Inflammatory macrophage treated with lipopolysaccharide for 1 hour (primary cell): ENCODE measurements at places on chromosomes 3 and 15.

- peak; percentile 19 for DNase-seq
Measured at GRCh38 chr3:150227839-150228238, 180.3 kb upstream of the TSC22D2 start.

DNA sequence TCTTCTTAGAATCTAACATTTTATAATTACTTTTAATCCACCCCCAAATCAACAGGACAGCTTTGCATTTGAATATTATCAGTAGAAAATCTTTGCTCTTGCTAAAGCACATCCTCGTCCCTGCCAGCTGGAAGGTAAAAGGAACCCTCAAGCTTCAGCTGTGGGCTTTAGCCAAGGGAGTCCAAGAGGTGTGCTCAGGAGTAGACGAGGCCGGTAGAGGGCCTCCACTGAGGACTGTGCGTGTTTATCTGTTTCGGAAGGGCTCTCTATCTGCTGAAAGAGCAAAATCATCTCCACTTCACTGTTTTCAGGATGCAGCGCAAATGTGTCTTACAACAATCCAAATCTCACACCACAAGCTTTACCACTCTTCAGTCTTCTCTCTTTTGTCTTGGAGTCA lies 257.4 kb upstream of the IL12A start:
- DNase-seq: no peak

GRCh38 chr3:3194861-3195260 lies 15.4 kb upstream of the CRBN start:
- DNase-seq: no peak

GRCh38 chr3:18489939-18490338 lies 64.8 kb upstream of the SATB1 start:
- no peak for DNase-seq

DNA sequence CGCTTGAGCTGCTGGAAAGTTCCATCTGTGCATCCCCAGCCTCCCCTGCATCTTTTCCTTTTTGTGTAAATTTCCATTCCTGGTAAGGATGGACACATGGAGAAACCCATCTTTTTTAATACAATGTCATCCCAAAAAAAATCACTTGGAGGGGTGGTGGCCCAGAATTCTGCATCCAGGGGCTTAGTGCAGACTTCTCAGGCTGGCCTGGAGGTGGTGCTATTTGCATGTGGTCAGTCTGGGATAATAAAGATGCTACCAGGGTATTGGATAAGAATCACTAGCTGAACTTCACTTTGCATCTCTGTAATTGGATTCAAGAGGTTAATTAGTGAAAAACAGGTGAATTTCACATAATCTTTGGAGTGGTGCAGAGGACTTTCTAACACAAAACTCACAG lies 1.8 kb upstream of the ZSCAN2 start:
- peak; percentile 22 for DNase-seq

DNA sequence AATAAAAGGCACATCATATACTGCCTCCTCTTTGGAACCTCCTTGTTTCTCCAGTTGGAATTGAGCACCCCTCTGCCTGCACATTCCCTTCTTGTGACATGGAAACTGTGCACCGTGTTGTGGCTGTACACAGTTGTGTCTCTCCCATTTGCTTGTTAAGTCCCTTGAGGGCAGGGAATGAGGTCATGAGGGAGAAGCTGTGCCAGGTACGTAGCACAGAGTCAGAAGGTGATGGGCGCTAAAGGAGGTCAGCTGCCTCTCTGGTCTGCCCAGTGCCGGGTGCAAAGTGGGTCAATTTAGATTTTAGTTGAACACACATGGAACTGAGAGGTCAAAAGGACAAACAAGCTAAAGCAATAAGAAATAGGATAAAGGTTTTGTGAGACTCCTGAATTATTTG lies 124.4 kb downstream of the FAM43A start:
- no peak for DNase-seq

- no peak for DNase-seq
Measured at GRCh38 chr15:71790081-71790480, 20.3 kb upstream of the NR2E3 start.

- peak; percentile 78 for DNase-seq
Measured at GRCh38 chr3:114697401-114697800, 403.6 kb downstream of the TIGIT start.

GRCh38 chr15:89654847-89655805 lies at the start of gene KIF7:
KIF7 (minus strand) TSS chr15:89655467; CDS start chr15:89652930, 2,537 bp downstream.
- no peak for DNase-seq

DNA sequence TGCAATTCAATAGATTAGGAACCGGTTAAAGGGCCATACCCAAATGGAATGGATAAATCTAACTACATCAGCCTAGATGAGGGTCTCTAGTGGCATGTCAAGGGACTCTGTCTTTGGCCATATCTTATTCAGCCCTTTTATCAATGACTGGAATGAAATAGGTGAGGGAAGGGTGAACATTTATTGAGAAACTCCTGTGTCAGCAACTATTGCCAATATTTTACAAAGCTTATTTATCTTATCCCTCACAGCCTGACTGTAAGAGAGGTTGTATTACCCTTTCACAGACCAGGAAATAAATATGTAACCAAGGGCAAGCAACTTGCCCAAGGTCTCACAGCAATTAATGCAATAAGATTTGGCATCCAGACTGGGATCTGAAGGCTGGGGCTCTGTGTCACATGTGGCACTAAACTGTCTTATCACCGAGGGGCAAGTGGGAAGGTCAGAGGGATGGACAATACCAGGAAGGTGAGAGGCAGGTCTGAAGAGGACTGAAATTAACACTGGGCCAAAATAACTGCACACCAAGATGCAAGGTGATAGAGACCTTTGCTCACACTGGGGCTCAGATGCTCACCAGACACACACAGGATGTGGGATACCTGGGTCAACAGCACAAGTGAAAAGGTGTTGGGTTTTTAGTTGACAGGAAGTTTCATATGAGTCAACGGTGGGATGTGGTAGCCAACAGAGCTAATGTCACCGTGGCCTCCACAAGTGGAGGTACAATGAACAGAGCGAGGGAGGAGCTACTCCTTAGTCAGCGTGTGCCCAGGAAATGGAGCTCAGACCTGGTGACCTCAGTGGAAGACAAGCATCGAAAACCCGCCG lies 261.3 kb downstream of the RPLP1 start:
- no peak for DNase-seq

GRCh38 chr3:183131735-183132134 lies 30.8 kb downstream of the LAMP3 start:
- DNase-seq: no peak

DNA sequence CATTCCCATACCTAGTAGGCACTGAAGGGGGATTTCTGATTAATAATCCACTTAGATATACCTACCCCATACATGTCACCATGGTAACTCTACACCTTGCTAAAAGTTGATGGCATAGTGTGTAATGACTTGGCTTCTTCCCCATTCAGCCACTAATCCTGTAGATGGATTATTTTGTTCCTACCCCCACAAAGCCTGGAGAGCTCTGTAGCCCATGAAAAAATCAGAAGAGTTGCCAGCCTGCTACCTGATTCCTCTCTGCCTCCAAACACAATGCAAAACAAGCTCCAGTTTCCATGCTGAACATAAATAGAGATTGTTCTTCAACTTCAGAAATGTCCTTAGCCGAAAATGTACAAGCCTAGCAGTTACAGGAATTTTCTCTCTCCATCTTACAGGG lies 98.9 kb upstream of the PFN2 start:
- no peak for DNase-seq

DNA sequence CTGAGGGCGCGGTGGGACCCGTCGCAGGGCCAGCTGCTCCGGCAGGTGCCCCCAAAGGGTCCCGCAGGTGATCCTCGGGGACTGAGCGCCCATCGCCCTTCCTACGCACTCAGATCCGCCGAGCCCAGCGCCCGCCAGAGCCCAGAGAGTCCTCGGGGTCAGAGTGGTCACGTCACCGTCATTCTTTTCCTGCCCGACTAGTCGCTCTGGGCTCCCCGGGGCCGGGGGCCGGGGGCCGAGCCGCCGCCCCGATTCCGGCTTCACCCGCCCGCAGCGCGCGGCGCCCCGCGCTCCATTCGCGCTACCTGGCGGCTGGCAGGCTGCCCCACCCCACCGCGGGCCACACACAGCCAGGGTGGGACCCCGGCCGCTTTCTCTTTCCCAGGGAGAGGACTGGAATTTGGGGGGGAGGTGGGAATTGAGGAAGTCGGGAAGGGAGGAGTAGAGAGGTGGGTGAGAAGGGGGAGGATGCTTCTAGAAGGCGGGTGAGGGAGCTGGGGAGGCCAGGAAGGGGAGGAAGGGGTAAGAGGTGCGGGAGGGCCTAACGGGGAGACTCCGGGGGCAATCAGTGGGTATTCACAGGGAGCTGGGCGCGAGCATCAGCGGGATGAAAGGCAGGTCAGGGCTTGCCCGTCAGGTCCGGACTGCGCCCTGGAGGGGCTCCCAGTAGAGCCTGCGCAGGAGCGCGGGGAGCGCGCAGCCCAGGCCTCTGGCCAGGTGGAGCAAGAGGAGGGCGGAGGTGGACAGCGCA lies 36.1 kb upstream of the EPHB3 start:
- no peak for DNase-seq

- DNase-seq: peak; percentile 85
Measured at GRCh38 chr15:90829942-90830440, 38.4 kb upstream of the FURIN start.

DNA sequence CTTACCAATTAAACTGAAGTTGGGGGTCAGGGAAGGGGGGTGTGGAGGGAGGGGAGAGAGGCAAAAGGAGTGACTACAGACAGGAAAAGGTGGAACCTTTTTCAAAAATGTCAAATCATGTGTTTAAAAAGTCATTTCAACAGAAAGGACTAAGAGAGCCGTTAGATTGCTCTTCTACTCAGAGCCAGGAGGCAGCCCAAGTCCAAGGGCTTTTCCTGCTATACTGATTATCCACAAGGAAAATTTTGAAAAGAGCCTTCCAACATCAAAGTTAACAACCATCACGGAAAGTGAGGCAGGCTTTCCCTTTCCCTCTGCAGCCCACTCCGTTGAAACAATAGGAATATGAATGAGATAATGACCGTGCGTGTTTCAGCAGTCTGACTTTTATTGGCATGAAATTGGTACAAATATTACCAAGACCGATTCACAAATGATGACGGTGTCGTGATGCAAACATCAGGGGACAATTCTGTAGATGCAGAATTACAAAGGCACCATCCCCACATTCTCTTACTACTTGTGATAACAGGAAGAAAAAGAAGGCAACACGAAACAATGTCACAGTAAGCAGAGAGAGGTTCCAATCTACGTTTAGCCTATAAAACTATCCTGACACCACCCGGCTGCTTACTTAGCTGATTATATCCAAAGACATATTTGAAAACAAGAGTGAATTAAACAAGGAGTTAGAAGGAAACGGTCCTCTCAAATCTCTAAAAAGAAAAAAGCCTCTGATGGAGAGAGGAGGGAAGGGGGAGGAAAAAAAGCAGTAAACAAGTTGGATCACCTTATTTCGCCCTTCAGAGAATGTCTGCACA lies 453.7 kb downstream of the FOXP1 start:
- peak; percentile 23 for DNase-seq

- no peak for DNase-seq
Measured at GRCh38 chr3:32450426-32450825, 52.2 kb downstream of the CMTM6 start.

GRCh38 chr3:45166321-45166879 lies 20.2 kb upstream of the CDCP1 start:
- DNase-seq: no peak

GRCh38 chr3:178083906-178084866 lies 452.1 kb upstream of the KCNMB2 start:
- DNase-seq: no peak

DNA sequence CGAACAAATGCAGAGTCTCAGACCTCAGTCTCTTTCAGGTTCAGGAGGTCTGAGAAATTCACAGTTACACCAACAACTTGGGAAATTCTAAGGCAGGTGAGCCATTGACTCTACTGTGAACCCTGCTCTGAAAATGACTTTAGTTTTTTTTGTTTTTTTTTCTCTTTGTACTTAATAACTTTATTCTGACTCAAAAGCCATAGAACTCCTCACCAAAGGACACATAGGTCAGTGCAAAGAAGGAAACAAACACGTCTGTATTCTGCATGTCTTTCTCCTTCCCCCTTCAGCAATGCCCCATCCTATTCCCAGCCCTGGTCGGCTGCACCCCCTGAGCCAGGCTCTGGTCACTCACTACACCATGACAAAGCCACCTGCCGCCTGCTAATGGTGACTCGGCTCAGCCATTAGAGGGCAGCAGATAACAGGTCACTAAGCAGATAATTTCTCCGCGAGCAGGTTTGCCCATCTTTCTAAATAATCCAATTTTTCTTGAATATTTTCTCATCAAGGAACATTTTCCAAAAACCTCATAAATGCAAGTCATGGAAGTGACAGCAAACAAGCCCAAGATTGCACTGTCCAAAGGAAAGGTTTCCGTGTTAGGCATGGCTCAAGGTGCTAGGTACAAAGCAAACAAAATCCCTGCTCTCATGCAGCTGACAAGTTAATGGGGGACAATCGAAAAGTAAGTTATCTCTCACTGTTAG lies 37.7 kb downstream of the TM4SF4 start:
- DNase-seq: peak; percentile 54

- no peak for DNase-seq
Measured at GRCh38 chr3:125679258-125679657, 84.0 kb upstream of the OSBPL11 start.

- DNase-seq: no peak
Measured at GRCh38 chr3:196660381-196661166, 21.1 kb downstream of the NRROS start.

- DNase-seq: no peak
Measured at GRCh38 chr3:144381607-144382006, 410.0 kb downstream of the DIPK2A start.

- DNase-seq: no peak
Measured at GRCh38 chr15:82572311-82572710, 32.1 kb upstream of the RPS17 start.

- peak; percentile 31 for DNase-seq
Measured at GRCh38 chr3:71956716-71957115, 171.8 kb upstream of the PROK2 start.

GRCh38 chr15:64878705-64879104 lies 33.0 kb upstream of the ANKDD1A start:
- no peak for DNase-seq

GRCh38 chr3:134718726-134719125 lies 67.9 kb upstream of the KY start:
- no peak for DNase-seq

- peak; percentile 26 for DNase-seq
Measured at GRCh38 chr15:75577401-75578172, 1.5 kb downstream of the PTPN9 start.

- DNase-seq: no peak
Measured at GRCh38 chr3:126364731-126365301, 7.6 kb upstream of the KLF15 start.

GRCh38 chr3:65080432-65080831 lies 392.6 kb upstream of the ADAMTS9 start:
- no peak for DNase-seq
